T-helper 22 cell (primary cell): ENCODE measurements at places on chromosomes 3 and 15.

DNA sequence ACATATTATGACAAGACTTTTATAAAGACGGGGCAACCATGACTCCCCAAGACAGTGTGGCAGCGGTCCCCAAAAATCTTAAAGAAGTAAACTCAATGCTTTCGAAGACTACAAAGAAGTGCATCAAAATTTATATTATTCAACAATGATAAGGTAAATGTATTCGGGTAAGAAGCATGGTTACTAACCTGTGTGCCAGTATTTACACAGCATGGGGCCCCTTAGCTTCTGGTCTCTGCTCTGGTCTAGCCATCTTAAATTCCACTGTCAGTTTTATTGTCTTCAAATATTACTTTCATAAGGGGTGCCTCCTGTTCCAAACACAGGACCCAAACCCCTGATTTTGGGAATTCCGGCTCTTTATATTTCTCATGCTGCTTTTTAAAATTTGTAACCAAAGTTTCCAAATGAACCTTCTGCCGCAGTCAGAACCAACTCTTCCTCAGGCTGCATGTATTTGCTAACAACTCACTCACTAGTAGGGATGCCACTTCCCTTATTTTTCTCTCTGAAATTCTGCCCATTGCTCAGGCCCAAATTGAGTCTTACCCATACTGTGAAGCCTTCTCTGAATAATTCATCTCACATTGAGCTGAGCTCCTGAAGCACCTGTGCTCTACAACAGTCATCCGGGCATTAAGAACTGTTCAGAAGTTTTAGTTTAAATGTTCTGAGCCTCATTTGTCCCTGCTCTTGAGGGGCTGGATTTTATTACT lies 1.2 kb downstream of the TTC23 start:
- no peak for DNase-seq

- no peak for DNase-seq
These were observed at the start of gene DPPA4 for GRCh38 chr3:109337393-109337792. Gene DPPA4 (minus strand): TSS chr3:109337546. CDS start chr3:109337517, 29 bp downstream.

GRCh38 chr3:66481071-66482017 lies 19.5 kb downstream of the LRIG1 start:
- DNase-seq: no peak

GRCh38 chr15:72534523-72534922 lies 60.4 kb downstream of the ARIH1 start:
- DNase-seq: peak; percentile 31

DNA sequence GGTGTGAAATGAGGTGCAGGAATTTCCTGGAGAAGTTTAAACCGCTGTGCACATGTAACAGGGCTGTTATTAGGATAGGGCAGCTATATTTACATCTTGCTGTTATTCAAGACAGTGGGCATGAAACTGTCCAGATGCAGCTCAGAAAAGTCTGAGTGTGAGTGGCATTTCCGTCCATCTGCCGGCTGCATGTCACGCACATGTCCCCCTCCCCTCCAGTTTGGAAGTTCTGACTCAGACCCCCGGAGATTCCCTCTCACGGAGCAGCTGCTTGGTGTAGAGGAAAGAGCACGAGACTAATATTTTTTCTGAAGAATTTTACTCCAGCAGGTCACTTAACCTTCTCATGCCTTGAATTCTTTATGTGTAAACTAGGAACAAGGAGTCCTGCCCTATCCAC lies 69.8 kb downstream of the FEM1B start:
- no peak for DNase-seq

- DNase-seq: no peak
These were observed 86.6 kb downstream of the FNDC3B start for GRCh38 chr3:172125963-172126457.

DNA sequence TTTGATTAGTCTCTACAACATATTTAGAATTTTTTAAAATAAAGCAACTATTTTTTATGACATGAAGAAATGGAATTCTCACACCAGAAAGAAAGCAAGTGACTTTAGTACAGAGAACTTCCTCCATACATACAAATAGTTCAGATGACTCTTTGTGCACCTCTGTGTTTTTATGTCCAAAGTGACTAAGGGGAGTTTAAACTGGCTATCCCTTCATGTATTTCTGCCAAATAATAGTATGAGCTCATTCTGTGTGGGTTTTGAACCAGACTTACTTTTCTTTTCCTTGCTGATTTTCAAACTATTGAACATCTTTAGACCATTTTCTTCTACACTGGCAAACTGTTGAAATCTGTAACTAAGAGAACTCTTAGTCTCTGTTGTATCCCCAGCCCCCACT lies 196.3 kb downstream of the EPHA3 start:
- no peak for DNase-seq

DNA sequence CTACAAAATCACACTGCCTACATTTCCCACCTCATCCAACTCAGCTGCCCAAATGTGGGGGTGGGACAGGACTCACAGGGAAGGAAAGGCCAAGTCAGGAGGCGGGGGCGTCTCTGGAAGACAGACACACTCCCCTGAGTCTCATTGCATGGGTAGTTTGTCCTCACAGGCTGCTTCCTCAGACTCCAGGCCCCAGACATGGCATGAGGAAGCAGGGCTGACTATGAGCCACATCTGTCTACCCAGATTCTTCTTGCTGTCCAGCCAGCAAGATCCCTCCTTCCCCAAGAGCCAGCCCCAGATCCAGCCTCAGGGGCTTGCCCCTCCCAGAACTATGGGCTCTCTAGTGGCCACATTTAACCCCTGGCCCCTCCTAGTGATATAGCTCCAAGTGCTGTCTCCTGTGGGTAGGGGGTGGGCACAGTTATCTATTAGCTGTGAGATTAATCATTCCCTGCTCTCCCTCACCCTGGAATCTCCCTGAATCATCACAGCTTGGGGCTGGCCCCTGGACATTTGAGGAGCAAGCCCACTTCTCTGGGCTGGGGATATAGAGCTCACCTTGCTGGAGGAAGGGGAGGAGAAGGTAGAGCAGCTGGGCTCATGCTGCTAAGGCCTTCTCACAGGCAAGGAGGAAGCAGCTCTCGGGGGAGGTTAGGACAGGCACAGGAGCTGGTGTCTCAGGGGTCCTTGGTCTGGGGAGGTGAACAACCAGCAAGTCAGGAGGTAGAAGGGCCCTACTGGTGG lies 2.1 kb upstream of the CCDC33 start:
- DNase-seq: no peak

DNA sequence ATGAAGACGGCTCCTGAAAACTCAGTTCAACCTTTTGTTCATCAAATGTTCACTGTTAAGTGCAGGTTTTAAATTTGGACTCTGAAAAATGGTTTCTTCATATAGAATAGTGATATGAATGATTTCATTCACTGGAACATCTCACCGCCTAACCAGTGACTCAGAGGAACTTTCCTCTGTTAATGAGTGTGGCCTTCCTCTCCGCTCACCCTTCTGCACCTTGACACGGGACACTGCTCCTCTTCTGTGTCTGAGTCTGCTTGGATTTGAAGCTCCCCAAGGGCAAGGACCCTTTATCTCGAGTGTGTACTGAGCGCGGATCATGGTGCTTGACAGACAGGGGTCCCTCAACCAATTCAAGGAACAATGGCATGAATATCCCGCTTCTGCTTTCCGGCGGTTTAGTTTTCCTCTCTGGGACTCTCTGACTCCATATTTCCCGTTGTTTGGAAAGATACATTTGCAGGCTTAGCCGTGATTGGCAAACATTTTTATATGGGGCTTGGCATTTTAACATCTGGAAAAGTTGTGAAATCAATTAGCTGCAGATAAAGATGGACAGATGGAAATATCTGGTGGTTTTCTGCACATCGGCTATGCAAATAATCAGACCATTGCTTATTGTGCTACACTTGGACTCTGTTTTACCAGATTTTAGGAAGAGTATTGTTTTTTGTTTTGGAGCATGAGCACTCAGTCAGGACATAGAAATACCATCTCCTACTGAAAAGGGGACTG lies 20.9 kb downstream of the KBTBD8 start:
- DNase-seq: no peak

DNA sequence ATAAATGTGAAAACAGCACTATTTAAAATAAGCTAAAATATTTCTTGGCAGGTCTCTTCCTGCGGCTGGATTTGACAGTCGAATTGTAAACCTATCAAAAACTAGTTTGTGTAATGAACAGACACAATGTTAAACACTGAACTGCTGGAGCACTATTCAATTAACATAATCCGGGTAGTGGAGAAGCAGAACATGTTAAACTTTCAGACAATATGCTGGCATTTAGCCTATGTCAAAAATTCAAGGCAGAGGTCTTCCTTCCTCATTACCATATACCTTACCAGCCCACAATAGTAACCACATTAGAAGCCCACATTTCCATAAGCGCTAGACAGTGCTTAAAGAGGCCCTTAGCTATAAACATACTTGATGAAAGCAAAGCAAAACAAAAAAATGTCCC lies 1042.9 kb downstream of the ROBO1 start:
- no peak for DNase-seq

- no peak for DNase-seq
These were observed 14.3 kb downstream of the TPRG1 start for GRCh38 chr3:189186101-189186500.

DNA sequence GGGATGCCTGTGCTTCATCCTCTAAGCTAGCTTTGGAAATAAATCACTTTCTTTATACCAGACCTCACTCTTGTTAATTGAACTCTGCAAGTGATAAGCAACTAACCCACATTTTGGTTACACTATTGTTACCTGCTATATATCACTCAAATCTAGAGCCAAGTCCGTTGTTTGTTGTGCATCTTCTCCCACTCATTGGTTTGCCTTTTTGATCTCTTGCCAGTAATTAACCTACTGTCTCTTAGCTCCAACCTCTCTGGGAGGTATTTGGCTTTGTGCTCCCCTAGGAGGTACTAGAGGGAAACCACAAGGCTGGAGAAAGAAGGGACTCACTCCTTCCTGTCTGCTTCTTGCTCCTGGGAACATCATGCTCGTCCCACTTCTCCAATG lies 12.8 kb upstream of the CRBN start:
- no peak for DNase-seq

GRCh38 chr3:119700269-119700919 lies 2.4 kb upstream of the CFAP91 start:
- peak; percentile 18 for DNase-seq

DNA sequence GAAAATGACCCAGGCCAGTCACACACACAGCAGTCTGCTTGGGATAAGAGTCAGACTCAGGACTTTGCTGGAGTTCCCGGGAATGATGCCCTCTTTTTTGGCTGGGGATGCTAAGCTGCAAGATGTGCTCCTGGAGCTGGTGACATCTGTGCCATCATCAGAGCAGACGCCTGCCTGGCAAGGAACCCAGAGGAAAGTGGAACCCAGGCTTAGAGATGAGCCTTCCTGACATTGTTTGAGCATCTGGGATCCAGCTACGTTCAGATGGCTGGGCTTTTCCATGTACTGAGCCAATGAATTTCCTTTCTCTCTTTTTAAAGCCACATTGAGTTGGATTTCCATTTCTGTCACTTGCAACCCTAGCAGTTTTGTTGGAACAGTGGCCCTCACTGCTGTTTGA lies 53.3 kb downstream of the EBLN2 start:
- no peak for DNase-seq

DNA sequence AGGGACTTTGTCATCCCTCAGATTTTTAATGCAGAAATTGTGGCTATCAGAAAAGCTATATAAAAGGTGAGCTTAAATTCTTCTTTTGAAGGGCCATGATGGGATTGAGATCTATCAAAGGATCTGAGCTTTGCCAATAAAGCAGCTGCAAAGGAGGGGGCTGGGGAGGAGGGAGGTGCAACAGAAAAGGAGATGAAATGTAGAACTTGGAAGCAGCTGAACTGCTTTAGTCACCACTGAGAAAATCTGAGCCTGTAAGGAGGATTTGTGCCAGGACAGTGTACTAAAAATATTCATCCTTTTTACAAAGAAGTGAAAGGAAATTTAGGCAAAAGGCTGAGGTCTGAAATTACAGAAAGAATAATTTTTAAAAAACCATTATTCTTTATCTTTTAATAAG lies 10.4 kb downstream of the TSPAN3 start:
- DNase-seq: no peak

GRCh38 chr3:80307844-80308243 lies 540.0 kb upstream of the ROBO1 start:
- DNase-seq: no peak

DNA sequence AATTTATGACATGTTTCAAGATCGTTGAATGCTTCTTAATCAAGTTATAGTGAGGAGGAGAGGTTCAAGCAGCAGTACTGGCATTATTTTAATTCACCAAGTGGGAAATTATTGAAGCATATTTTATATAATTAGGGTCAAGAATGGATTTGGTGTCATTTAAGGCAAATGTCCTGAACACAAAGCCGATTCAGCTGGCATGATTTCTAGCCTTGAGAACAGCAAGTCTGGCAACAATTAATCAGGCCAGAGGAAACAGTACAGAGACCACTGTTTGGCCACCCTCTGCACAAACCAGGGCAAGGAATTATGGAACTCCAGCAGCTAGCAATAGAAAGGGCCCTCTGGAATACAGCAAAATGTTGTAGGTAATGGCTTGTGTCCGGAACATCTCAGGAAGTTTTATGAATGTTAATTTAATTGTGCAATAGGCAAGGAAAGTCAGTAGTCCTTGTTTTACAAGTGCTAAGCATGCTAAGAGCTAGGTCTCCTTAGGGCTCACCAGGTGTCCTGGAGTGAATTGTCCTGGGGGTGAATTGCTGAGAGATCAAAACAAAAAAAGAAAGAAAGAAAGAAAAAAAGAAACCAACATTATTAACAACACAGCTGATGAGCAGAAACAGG lies 38.7 kb upstream of the SNRK start:
- no peak for DNase-seq

DNA sequence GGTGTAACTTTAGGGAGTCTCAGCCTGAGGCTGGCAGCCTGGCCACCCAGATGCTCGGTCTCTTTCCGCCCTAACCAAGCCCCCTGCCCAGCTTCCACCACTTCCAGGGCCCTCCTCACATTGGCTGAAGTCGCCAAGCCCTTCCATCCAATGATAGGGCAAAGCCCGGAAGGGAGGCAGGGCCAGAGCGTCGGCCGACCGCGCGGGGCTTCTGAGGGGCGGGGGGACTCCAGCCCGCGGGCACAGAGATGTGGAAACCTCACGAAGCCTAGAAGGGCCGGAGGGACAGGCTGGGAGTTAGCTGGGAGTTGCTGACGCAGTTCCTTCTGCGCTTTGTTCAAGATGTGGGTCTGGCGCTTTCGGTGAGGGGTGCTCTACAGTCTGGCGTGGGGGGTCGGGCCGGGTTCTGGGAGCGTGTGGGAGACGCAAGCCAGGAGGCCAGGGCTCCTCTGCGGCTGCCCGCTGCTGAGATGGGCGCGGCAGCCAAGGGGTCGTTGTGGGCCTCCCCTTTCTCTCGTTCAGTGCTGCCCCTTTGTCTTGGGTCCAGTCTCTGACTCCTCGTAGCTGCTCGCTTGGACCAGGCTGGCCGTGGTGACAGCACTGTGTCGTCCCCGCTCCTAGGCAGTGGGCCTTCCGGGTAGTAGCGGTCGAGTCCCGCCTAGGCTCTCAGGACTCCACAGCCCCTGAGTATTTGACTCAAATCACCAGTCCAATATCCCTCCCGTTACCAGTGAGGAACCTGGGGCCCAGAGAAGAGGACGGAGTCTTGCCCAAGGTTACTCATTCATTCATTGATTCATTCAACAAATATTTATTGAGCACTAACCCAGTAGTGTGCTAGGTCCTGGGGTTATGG lies at the start of gene ZNF660:
Gene ZNF660 (plus strand): TSS at position 319 of the 856 bp plus-strand sequence. CDS start 9,230 bp downstream, outside the sequence.
- no peak for DNase-seq

DNA sequence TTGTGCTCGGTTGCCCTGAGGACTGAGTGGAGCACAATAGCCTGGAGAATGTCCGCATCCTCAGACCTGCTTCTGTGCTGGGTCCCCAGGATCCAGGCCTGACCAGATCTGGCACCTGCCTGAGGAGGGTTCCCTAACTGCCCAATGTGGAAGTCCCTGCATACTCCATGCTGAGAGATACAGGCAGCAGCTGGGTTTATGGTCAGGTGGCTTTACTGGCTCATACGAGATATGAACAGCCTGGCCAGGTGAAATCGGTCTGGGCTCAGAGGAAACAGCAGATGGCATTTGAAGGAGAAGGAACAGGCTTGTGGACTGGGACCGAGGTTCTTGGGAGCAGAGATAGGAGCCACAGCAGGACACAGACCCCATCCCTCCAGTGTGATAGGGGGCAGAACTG lies 18.2 kb upstream of the KIF23 start:
- no peak for DNase-seq
